ENCODE measurements at places on chromosomes 1 and 21.

DNA sequence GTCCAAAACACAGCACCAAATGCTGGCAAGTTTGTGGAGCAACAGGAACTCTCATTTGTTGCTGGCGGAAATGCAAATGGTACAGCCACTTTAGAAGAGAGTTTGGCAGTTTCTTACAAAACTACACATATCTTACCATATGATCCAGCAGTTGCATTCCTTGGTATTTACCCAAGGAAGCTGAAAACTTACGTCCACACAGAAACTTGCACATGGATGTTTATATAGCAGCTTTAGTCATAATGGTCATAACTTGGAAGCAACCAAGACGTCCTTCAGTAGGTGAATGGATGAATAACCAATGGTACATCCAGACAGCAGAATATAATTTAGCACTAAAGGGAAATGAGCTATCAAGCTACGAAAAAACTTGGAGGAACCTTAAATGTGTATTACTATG, 66.4 kb downstream of the MARK1 start:
- DNase-seq = no peak

DNA sequence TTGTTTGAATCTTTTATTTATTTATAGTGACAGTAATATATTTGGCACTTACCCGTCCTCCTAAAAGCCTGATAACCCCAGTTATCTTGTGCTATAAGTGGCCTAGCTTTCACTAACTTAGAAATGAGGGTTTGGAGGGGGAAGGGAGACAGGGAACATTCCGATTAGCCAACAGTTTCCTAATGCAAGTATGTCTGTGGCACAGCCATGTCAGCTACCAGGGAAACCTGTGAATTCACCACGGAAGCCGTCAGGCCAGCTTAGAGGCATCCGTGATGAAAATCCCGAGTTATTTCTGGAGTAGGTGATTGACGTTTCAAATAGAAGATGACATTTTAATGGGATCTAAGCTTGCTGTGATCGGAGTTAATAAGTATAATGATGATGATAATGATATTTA, 39.4 kb upstream of the BCL10 start:
- DNase-seq = no peak

DNA sequence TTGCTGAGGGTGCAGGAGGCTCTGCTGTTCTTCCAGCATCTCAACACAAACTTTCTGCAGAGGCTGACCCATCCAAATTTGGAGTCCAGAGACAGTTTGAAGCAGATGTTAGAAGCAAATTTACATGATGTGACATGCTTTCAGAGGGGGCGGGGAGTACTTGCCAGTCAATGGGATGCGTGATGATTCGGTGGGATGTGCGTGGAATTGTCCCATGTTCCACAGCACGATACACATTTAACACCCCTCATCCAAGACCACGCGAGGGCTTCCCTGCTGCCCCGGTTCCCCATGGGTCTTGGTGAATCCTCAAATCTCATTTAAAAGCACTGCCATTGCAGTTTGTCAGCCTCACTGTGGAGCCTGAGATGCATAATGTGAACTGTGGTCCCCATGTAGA, 78.6 kb upstream of the TLR5 start:
- DNase-seq = no peak

GRCh38 chr21:32719085-32719484, 8.7 kb downstream of the SYNJ1 start:
- no peak for DNase-seq

GRCh38 chr1:20719871-20720620, 2.2 kb upstream of the KIF17 start:
- DNase-seq = no peak

- no peak for DNase-seq
These were observed 28.5 kb downstream of the PTGFRN start for GRCh38 chr1:116938216-116938615.

- no peak for DNase-seq
These were observed 65.8 kb downstream of the OVGP1 start for GRCh38 chr1:111361761-111362160.

GRCh38 chr1:13675151-13675651, 24.8 kb upstream of the PRDM2 start:
- no peak for DNase-seq

GRCh38 chr1:77126307-77126706, 92.9 kb downstream of the PIGK start:
- DNase-seq = peak; percentile 46

DNA sequence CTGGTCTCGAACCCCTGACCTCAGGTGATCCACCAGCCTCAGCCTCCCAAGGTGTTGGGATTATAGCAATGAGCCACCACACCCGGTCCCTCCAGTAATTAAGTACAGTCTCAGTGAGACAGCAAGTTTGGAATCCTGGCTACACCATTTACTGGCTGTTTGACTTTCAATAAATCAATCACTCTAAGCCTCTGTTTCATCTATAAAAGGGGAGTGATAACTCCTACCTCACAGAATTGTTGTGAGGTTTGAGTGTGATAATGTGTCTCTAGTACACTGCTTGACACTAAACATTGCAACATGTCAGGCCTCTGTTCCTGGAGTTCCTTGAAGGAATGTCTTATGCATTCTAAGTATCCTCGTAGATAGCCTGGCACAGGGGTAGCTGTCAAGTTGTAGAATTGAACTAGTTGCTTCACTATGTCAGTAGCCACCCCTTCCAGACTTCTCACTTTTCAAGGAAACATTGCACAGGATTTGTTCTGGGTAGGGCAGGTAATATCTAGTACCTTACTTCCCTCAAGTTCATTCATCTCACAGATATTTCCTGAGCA, 12.4 kb downstream of the ENTREP3 start:
- no peak for DNase-seq

- DNase-seq = no peak
These were observed 180.8 kb downstream of the C1orf21 start for GRCh38 chr1:184567637-184568036.

DNA sequence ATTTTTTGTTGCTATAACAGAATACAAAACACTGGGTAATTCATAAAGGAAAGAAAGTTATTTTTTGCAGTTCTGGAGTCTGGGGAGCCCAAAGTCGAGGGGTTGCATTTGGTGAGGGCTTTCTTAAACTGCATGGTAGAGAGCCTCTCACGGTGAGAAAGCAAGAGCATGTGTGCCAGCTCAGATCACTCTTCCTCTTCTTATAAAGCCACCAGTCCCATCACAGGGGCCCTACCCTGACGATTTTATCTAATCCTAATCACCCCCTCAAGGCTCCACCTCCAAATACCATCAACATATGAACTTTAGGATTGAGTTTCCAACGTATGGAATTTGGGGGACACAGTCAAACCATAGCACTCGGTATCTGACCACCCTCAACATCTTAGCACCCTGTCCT, 1.0 kb upstream of the STRIP1 start:
- no peak for DNase-seq

GRCh38 chr21:44271558-44272283, 10.0 kb upstream of the DNMT3L start:
- DNase-seq = no peak

GRCh38 chr1:178818416-178818815, 52.5 kb downstream of the ANGPTL1 start:
- peak; percentile 7 for DNase-seq

DNA sequence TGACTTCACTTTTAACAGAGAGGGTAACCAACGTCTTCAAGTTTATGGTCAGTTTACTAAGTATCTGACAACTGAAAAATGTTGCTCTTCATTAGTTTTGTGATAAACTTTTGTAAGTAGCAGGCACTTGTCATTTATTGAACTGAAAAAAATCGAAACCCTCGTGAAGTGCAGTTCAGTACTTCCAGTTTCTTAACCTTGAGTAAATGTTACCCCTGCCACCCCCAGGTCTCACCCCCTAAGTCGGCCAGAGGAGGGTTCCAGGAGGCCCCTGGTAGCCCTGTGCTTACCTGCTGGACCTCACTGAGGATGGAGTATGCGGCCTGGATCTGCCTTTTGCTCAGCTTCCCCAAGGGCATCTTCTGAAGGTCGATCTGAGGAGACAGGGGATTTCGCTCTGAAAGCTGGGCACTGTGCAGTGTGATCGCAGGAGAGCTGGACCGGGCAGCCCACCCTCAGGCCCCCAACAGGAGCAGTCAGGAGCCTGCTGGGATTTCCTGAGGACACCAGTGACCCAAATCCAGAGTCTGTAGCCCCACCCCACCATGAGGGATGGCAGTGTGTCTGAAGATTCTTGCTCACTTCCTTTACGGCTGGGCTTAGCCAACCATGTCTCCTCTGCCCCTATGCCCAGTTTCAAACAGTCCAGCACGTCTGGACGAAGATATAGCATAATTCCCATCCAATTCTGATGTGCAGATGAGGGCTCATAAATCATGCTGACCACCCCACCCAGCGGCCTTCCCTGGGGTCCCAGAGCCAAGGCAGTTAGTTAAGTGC, 37.6 kb downstream of the PARP1 start:
- DNase-seq = no peak

DNA sequence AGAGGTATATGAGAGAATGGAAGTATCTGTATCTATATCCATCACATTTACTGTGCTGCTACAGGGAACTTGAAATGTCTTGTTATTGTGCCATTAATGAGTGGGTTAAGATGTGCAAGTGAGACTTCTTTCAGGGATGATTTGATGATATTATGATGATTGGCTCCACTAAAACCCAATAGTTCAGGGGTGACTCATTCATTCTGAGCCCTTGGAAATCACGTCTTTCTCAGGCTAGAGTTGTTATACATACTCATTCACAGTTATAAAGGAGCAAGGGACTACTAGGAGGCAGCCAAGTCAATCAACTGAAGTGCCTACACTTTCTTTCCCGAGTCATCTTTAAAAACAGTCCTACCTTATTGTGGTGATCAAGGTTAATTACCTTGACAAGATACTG, 1109.8 kb upstream of the B3GALT2 start:
- no peak for DNase-seq

GRCh38 chr1:65881067-65881594, 88.4 kb downstream of the PDE4B start:
- DNase-seq = no peak

- no peak for DNase-seq
These were observed 9.1 kb downstream of the ITGB2 start for GRCh38 chr21:44911384-44912157.

- DNase-seq = no peak
These were observed 26.6 kb upstream of the LRRN2 start for GRCh38 chr1:204711947-204712701.

DNA sequence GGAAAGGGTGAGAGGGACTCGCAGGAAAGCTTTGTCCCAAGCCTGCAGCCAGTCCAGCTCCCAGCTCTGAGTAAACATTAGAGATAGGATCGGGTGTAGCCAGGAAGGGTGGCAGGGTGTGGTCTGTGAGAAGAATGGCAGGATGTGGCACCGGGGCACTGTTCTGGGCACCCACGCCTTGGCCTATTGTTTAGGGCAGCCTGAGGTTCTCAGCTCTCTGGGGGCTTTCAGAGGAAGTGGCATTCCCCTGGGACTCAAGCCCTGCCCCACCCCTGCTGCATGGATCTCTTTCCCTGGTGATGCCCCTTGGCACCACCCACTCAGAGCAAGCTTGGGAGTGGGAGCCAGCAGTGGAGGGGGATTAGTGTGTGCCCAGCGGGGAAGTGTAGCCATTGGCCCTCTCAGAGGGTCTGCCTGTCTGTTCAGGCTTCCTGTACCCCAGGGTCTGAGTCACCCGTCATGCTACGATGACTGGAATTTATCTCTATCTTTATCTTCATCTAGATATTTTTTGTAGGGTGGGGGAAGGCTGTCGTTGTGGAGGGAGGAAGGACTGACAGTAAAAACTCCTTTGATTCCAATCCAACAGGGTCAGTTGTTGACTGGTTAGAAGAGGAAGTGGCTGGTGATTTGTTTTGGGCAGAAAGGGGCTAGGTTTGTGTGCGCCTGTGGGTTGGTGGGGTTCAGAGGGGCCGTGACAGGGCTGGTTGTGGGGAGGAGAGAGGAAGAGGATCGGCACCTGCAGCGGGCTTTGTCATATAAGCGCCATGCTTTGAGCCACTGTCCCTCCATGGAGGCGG, 31.6 kb downstream of the SOX13 start:
- no peak for DNase-seq

- no peak for DNase-seq
These were observed 90.3 kb downstream of the SCMH1 start for GRCh38 chr1:41151846-41152245.

DNA sequence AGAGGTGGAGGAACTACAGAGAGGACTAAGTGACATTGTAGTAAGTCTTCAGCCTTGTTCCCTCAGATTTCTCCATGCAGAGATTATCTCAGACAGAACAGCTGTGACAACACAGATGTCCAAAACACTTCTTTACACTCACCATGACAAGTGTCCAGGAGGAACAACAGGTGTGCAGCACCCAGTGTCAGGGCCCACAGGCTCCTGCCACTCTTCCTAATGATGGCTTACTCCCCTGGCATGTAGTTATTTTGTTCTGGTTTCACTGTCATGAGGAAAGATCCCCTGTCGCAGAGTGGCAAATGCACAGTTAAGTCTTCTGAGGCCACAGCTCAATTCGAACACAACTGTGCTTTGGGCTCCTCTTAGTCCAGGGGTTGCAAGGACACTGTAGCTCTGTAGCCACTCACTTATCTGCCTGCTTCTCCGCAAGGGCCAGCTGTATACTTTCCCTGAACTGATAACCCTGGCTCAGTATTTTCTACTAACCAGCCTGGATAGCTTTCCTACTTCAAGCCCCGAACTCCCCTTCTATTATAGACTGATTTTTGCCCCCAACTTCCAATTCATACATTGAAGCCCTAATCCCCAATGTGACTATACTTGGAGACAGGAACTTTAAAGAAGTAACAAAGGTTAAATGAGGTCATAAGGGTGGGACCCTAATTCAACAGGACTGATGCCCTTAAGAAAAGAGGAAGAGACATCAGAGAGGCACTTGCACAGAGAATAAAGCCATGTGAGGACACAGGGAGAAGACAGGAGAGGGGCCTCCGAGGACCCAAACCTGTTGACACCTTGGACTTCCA, 11.1 kb downstream of the PDZK1 start:
- DNase-seq = no peak

DNA sequence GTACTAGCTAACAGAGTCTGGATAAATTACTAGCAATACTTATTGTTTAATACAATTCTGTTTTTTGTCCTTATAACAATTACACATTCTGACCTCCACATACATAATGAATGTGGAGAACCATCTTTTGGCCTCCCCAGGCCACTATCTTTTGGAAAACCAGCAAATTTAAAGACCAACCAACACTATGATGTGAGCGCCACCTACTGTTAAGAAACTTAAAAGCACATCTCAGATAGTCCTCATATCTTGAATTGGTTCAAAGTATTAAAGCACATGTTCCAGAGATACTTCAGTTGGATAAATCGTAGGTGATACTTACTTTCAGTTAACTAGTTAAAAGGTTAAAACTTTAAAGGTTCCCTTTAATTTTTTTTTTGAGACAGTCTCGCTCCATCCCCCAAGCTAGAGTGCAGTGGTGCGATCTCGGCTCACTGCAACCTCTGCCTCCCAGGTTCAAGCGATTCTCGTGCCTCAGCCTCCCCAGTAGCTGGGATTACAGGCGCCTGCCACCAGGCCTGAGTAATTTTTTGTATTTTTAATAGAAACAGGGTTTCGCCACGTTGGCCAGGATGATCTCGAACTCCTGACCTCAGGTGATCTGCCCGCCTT, 29.3 kb upstream of the USP1 start:
- DNase-seq = peak; percentile 20

DNA sequence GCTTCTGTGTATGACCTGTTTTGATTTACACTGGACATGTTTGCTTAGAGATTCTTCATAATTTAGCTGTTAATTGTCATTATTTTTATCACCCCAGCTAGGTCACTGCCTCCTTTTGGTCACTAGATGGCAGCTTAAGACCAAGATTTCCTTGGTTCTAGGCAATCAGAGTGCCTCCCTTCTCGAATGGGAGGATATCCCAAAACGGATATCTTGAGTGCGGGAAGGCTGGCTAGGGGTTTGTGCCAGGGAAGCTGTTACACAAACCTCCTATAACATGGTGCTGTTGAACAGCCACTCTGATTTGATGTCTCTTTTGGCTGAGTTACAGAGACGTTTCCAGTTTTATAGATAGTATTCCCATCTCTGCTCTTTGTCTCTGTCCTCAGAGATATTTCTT, 283.5 kb downstream of the S1PR1 start:
- DNase-seq = no peak

All from AG04450 (cell line).